HTR-8/SVneo (cell line): ENCODE measurements at places on chromosomes 2 and 18.

DNA sequence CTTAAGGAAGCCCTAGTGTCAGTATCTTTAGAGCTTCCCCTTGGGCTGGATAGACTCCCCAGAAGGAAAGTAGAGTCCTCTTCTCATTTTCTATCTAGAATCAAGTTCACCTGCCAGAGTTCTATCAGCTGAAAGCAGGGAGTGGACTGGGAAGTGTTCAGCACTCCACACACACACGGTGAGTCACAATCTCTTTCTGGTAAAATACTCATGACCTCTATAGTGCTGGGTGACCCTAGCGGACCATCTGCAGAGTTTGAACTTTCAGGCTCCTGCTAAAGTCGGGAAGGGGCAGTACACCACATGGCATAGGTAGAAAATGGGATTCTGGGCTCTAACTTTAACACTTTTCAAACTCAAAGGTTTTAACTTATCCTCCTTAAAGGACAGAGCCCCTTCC, 43.3 kb downstream of the SAP130 start:
- no peak for DNase-seq

- no peak for DNase-seq
Observed at GRCh38 chr2:219099329-219099728, 38.6 kb upstream of the IHH start.

DNA sequence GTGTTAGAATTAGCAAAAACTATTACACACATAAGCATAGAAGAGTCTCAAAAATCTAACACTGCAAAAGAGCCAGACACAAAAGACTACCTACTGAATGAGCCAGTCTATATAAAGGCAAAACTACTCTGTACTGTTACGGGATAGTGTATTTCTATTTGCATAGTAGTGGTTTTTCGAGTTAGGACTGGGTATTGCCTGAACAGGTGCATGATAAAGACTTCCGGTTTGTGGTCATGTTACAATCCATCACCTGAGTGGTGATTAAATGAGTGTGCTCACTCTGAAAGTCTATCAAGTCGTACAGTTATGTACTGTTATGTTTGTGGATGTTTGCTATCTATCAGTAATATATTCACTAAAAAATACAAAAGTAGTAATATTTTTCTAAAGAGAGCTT, 523.3 kb upstream of the SYT4 start:
- DNase-seq: no peak

- no peak for DNase-seq
Observed at GRCh38 chr2:51013933-51014526, 17.9 kb downstream of the NRXN1 start.

DNA sequence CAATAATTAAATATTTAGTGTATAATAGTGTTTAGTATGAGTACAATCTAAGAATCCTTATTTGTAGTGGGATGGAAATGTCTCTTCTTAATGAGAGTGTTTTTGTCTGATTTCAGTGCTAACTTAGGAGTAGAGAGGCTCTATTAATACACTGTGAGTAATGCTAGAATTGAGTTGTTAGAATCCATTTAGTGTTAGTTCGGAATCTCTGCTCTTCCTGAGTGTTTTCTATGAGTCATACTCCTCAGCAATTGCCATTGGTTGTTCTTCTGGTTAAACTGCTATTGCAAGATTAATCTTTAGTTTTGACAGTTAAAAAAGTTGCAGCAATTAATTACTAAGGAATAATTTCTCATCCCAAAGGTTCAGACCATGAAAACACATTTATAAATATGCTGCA, 828.6 kb upstream of the POU3F3 start:
- DNase-seq: no peak

DNA sequence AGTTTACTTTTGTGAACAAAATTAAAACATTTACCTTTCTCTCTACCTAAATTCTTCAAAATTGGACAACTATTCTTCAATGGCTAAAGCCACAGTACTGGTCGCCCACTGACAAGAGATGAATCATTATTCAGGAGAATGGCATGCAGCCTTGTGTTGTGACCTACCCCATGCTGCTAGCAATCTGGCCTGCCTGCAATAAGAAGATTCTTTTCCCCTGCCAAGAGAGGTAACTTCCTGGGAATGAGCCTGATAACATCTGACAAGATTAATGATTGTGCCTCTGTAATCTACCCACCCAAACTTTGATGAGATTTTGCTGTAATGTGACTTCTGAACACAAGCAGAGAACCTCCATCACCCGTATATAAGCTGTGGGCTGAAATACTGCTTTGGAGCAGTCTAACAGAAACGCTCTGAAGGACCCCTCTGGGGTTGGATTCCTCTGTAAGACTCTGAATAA, 47.0 kb upstream of the ST3GAL5 start:
- DNase-seq: peak; percentile 89

DNA sequence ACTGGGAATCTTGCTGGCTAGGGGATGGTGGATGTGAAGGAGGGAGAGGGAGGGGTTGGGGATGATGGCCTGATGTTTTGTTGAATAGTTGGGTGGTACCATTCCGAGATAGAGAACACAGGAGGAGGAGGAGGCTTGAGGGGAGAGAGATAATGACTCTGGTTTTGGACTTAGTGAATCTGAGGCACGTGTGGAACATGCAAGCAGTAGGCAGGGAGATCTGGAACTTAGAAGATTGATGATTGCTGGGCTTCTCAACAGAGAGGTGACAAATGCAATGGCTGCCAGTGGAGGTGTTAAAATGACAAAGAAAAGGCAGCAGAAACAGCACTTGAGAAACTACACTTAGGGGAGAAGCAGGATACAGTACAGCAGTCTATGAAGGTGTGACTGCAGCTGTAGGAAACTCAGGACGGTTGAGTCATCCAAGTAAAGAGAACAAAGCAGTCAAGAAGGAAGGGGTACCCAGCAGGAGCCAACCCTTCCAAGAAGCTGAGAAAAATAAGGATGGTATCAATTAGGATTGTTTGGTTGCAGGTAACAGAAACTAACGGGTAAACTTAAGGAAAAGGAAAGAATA, 221.4 kb upstream of the FBXO11 start:
- no peak for DNase-seq

- DNase-seq: no peak
Observed at GRCh38 chr2:16950436-16950835, 284.8 kb upstream of the CYRIA start.

DNA sequence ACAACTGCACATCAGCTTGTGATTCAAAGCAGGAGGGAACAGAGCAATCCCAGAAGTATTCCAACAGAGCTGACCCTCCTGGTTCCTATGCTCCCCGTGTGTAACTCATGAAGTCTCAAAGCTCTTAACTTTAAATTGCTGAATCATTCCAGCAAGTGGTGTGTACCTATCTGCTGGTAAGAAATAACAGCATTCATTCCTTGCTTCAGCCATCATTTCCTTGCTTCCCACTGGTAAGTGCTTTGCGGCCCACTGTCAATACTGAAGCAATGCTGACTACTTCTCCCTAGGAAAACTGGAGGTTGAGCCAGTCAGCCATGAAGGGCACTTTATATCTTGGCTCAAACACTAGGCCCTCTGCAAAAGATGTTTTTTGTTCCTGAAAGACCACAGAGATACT, 222.4 kb downstream of the EXOC6B start:
- no peak for DNase-seq

DNA sequence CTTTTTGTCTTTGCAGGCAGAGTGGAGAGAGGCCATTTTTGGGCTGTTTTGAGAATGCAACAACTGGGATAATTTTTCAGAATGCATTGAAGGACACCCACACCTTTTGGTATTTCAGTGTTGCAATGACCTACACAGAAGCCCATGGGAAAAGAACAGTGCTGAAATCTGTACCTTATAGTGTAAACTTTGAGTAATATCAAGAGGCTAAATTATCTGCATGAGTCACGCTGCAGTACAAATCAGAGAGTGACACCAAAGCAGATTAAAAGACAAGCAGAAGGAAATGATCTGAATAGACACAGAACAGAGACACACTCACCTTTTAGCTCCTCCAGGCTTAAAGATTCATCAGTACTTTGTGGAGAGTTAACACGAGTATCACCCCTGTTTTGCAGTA, 265.3 kb downstream of the PAX3 start:
- no peak for DNase-seq

GRCh38 chr2:112793449-112793978, 9.2 kb upstream of the IL1A start:
- DNase-seq: no peak

GRCh38 chr18:61876899-61877298, 15.9 kb downstream of the RNF152 start:
- DNase-seq: no peak

DNA sequence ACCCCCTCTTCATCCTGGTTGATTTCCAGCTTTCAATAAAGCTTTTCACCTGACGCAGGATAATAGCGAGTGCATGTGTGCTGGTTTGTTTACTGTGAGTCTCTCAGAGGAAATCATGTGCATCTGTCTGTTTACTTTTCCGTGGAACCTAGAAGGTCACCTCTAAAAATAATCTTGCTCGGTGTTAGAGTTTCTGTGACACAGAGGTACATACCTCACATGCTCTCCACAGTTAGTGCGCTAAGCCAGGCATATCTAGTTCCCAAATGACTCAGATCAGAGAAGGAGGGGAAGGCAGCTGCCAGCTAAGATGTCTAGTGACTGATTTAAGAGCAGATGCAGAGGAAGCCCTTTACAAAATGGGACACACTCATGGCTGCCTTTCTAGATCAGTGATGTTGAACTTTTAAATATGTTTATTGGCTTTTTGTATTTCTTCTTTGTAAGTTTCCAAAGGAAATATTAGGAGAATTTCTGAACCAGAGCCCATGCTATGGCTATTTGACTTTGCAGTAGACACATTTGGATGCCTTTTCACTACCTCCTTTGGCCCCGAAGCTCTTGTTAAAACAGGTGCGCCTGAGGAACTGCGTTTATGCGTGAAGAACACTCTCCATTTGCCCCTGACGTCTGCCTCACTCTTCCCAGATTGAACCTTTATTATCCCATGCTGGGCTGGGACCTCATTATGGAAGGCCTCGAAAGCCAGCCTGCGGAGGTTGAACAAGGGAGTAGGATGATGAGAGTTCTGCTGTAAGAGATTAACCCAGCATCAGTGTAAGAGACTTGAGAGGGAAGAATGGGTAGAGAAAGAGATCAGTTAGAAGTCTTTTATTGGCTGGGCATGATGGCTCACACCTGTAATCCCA, 145.6 kb downstream of the FAM161A start:
- DNase-seq: peak; percentile 53

- no peak for DNase-seq
Observed at GRCh38 chr2:125857971-125858794, 797.8 kb upstream of the GYPC start.

- DNase-seq: no peak
Observed at GRCh38 chr2:180621366-180621765, 359.0 kb upstream of the UBE2E3 start.

- DNase-seq: peak; percentile 93
Observed at GRCh38 chr2:238256594-238257104, 16.8 kb upstream of the HES6 start.

DNA sequence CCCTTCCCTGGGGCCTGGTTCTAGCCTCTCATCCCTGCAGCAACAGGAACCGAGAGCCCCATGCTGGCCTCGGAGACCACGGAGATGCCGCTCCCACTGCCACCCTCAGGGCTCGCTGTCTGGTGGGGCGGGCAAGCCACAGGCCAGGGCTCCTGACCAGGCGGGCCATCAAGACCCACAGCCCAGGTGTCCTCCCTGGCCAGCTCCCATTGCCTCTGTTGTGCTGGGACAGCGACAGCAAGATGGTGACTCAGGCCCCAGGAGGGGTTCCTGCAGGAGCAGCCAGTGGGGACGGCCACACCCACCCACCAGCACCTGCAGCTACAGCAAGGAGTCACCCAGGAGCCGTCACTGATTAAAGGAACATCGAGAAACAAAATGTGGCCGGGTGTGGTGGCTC, 7.4 kb downstream of the KLHL30 start:
- no peak for DNase-seq

DNA sequence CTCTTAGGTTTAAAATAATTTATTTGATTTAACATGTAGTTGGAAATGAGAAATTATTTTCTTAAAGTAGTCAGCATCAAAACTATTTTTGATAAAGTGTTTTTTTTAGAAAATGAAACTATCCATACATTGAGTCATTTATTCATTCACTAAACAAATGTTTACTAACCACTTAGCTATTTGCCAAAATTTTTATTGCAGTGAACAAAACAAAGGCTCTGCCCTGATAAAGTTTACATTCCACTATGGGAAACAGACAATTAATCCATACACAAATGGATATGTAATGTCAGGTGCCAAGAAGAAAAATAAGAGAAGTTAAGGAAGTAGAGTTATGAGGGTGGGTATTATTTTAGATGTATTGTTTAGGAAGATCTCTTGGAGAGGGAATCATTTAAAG, 19.1 kb upstream of the CCDC178 start:
- DNase-seq: no peak

GRCh38 chr18:40608226-40608625, 1346.8 kb upstream of the PIK3C3 start:
- no peak for DNase-seq

DNA sequence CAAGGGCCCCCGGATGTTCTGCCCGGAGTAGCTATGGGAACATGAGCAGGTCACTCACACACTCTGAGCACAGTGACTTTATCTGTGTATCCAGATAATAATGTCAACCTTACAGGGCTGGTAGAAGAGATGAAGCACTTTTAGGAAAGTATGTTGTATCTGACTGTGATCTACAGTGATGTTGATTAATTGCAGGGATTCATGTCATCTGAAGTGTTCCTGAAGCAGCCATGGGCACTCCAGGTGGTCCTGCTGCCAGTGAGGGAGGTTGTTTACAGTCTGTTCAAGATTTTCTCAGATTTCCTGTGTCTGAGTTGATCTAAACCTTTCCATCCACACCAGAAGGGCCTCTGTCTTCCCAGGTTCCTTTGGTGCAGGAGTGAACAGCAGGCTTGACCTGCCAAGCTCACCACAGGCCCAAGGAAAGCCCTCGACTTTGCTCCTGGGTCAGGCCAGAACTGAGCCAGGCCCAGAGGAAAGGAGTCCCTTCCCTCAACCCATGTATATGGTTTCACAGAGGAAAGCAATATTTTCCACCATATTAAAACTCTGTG, 28.0 kb downstream of the KIAA2012 start:
- no peak for DNase-seq

GRCh38 chr18:25089470-25089869, 262.5 kb downstream of the ZNF521 start:
- DNase-seq: no peak

DNA sequence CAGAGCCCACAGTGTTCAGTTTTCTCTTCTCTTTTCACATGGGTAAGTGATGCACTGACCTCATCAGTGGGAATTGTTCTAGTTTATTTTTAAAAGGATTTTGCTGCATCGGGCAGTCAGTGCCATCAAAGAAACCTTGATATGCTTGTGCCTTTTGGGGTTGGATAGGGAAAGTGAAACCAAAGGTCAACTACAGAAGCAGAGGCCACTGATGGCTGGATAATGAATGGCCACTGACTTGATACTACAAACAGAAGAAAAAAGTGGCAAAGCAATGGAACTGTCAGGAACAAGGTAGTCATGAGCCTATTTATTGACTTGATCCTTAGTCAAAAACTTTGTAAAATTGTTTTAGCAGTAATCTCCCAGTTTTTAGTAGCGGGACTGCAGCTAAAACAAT, 636.3 kb upstream of the ZEB2 start:
- no peak for DNase-seq

GRCh38 chr18:61551586-61551985, 218.4 kb downstream of the CDH20 start:
- DNase-seq: peak; percentile 61
